ENCODE measurements at places on chromosomes 5 and 9. TPM values are rescaled to one million over a fixed set of nuclear protein-coding genes. Genes with fewer than 3 reads are reported as not detected.

GRCh38 chr5:81558188-81558587 is 164.3 kb upstream of the ACOT12 start:
- no peak for DNase-seq

The PCDHA6 gene
- total RNA-seq: 1.0 TPM

GRCh38 chr5:40826489-40827187 is 8.4 kb downstream of the RPL37 start:
- DNase-seq: no peak

DNA sequence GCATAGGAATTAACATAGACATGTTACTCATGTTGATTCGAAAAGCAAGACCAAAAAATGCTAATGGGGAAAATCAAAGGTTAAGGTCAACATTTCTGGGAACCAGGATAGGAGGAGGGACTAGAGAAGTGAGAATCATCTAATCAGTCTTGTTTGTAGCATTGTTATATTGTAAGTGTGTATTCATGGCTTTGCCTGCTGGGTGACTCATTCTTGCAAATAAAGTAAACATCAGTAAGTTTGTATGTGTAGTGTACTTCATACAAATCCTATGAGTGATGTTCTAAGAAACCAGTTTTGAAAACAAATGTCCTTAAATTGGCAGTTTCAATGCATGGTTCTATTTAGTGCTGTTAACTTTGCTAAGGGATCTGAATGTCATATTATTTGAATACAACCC is 79.0 kb upstream of the TMEM252 start:
- peak; percentile 19 for DNase-seq

- DNase-seq: peak; percentile 88
Measured at GRCh38 chr9:99433555-99433954, 211.5 kb downstream of the SEC61B start.

The HIGD2A gene
- 27.3 TPM for total RNA-seq

The MEF2C gene
- 1.8 TPM for total RNA-seq

DNA sequence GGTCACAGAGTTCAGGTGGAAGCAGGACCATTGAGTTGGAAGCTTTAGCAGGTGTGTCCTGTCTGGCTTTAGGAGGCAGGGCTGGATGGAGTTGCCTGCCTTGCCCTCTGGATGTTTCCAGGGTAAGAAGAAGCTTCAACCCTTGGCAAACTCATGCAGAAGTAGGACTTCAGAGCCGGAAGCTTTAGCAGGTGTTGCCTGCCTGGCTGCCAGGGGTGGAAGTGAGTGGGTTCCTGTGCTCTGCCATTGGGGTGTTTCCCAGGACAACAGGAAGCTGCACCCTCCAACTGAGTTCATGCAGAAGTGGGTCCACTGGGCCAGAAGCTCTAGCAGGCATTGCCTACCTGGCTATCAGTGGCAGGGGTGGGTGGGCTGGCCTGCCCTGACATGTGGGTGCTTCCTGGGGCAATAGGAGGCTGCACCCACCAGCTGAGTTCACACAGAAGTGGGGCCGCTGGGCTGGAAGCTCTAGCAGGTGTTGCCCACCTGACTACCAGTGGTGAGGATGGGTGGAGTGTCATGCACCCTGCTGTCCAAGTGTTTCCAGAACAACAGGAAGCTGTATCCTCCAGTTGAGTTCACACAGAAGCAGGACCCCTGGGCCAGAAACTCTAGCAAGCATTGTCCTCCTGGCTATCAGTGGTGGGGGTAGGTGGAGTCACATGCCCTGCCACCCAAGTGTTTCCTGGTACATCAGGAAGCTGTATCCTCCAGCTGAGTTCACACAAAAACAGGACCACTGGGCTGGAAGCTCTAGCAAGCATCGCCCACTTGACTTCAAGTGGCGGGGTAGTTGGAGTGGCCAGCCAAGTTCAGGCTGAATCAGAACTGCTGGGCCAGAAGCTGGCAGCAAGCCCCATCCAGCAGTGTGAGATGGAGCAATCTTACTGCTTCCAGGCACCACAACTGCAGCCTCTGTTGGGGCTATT is 24.6 kb downstream of the LOX start:
- no peak for DNase-seq

GRCh38 chr5:103411711-103412110 is 150.9 kb downstream of the NUDT12 start:
- no peak for DNase-seq

The CCDC187 gene
- not detected for total RNA-seq
